ENCODE measurements at places on chromosomes 2 and 18.

DNA sequence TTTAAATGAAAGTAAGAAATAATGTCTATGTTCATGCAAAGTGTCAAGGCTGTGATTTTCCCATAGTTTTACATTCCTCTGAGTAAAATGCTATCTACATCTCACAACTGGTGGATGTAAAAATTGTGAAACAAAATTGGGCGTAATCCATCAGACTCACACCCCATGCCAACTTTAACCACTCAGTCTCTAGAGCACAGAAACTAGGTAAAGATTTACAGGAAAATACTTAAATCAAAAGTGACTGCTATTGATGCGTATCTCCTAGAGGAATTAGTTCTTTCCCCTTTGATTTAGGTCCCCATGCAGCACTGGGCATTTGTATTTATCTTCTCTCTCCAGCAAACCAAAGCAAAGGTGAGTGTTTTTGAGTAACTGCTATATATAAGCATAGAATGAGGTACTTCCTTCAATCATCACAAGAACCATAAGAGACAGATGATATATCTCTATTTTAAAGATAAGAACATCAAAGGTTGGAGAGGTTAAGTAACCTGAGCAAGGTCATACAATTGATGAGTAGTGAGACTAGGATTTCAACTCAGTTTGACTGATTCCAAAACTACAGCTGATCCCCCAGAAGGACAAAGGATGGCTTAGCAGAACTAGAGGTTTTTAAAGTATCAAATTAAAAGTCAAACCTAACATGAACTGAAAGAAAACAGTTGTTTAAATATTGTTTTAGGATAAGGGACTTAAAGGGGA is 594.0 kb upstream of the ACVR2A start:
- H3K4me3 ChIP-seq = no peak overlapping the region
- peaks cover 4% of the 10 kb centered on the region for H3K36me3 ChIP-seq
- DNase-seq = no peak
- H3K27me3 ChIP-seq = no peaks in the 10 kb centered on the region
- no peak overlapping the region for H3K27ac ChIP-seq

- H3K27me3 ChIP-seq = no peaks in the 10 kb centered on the region
- DNase-seq = no peak
Observed at GRCh38 chr2:239610457-239611221, 209.8 kb upstream of the HDAC4 start.

GRCh38 chr2:3666613-3666975 is 8.6 kb downstream of the ALLC start:
- H3K36me3 ChIP-seq = no peaks in the 10 kb centered on the region
- no peak overlapping the region for H3K27ac ChIP-seq
- H3K27me3 ChIP-seq = peaks cover 23% of the 10 kb centered on the region

GRCh38 chr2:228140934-228141528 is 40.5 kb downstream of the SPHKAP start:
- no peak overlapping the region for H3K27ac ChIP-seq
- no peak overlapping the region for H3K4me3 ChIP-seq
- H3K27me3 ChIP-seq = no peaks in the 10 kb centered on the region
- H3K4me1 ChIP-seq = no peaks in the 10 kb centered on the region

GRCh38 chr2:45014016-45014702 is 4.9 kb upstream of the SIX2 start:
- no peak overlapping the region for H3K27ac ChIP-seq
- H3K4me3 ChIP-seq = peak overlapping the region; percentile 50
- H3K4me1 ChIP-seq = peaks cover 23% of the 10 kb centered on the region
- H3K27me3 ChIP-seq = peaks cover 79% of the 10 kb centered on the region
- H3K36me3 ChIP-seq = no peaks in the 10 kb centered on the region

- H3K36me3 ChIP-seq = no peaks in the 10 kb centered on the region
- no peak overlapping the region for H3K4me3 ChIP-seq
- no peak overlapping the region for H3K27ac ChIP-seq
- H3K27me3 ChIP-seq = no peaks in the 10 kb centered on the region
- no peak for DNase-seq
- H3K4me1 ChIP-seq = no peaks in the 10 kb centered on the region
Observed at GRCh38 chr18:55856679-55857078, 268.7 kb upstream of the TCF4 start.

DNA sequence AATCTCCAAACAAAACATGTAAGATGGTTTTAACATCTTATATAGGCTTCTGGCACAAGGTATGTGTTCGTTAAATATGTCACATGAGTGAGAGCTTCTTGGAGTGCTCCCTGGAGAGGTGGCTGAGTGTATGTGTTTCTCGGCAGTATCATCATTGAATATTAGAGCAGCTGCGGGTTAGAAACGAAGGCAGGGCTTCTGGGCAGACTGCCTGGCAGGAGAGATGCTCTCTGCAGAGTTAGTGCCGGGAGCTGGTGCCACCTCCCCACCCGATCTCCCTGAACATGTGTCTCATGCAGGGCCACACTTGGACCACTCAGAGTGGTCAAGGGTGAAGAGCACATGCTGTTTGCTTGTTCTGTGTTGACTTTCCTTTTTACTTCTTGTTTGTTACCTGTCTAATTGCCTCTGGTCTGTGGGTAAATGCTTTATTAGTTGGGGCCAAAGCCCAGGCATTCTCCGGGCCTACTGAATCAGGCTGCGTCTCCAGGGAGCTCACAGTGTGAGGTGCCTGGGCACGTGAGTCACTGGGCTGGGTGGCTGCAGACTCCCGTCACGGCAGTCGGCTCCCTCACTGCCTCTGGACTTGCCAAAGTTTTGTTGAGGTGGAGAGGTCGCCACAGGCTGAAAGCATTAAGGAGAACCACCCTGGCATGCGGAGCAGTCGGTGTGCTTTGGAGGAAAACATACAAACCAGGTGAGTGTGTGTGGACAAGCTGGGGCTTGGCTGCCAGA is 246.6 kb downstream of the FHOD3 start:
- H3K27ac ChIP-seq = no peak overlapping the region
- H3K4me1 ChIP-seq = no peaks in the 10 kb centered on the region
- no peak overlapping the region for H3K4me3 ChIP-seq
- H3K27me3 ChIP-seq = peaks cover 6% of the 10 kb centered on the region
- H3K36me3 ChIP-seq = no peaks in the 10 kb centered on the region

GRCh38 chr18:50372743-50373142 is 2.1 kb upstream of the SKA1 start:
- peak overlapping the region; percentile 35 for H3K4me3 ChIP-seq
- no peak overlapping the region for H3K27ac ChIP-seq
- no peak for DNase-seq
- H3K36me3 ChIP-seq = peaks cover 8% of the 10 kb centered on the region

- no peak overlapping the region for H3K4me3 ChIP-seq
- no peak overlapping the region for H3K27ac ChIP-seq
- no peak for DNase-seq
- H3K27me3 ChIP-seq = peaks cover 7% of the 10 kb centered on the region
- peaks cover 15% of the 10 kb centered on the region for H3K4me1 ChIP-seq
Observed at GRCh38 chr2:120240901-120241429, 11.7 kb upstream of the RALB start.

DNA sequence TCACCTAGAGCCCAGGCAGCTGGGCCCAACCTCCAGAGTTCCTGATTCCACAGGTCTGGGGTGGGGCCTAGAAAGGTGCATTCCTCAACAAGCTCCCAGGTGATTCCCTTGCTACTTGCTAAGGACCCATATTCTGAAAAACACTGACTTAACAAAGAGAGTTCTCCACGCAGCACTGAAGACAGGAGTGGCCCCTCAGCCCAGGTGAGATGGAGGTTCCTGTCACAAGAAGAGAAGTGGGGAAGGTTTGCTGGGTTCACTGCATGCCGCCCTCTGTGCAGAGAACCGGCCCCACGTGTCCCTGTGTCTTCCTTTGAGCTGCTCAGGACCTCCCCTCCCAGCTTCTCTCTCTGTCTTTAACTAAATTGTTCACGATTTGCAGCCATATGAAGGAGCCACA is 201.4 kb upstream of the DDX18 start:
- no peak for DNase-seq
- H3K27ac ChIP-seq = no peak overlapping the region
- no peaks in the 10 kb centered on the region for H3K4me1 ChIP-seq
- H3K36me3 ChIP-seq = no peaks in the 10 kb centered on the region

GRCh38 chr2:150606380-150607060 is 119.1 kb upstream of the RND3 start:
- H3K27ac ChIP-seq = no peak overlapping the region
- DNase-seq = no peak

DNA sequence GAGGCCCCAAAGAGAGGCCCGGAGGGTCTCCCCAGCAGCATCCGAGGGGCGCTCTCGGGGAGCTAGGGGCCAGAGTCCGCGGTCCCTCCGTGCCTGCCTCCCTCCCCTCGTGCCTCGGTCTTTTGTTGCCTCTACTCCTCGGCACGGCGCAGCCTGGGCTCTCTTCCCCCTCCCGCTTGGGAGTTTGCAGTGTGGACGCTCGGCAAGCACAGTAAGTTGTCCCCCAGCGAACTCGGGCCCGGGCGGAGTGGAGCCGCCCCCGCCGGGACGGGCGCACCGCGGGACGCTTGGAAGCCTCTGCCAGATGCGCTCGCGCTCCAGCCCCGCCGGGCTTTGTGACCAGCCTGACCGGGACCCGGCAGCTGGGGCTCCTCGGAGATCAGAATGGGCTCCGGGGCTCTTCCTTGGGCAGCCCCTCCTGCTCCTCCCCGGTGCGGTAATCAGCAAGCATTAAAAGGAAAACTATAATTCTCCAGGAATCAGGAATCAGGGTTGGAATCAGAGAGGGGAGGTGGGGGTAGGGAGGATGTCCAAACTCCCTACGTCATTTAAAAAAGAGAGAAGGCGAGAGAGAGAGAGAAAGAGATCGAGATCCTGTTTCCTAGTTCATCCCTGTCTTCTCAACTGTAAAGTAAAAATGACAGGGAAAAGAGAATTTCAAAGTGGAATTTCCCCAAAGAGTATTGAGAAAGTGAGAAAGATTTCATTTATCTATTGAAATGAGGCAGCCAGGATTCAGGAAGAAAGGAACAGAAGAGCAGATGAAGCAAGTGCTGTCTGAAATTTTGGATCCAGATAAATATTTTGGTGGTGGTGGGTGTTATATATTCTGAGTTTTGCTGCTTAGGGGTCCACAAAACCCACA is 786 bp upstream of the TMEM200C start:
- DNase-seq = peak; percentile 6
- H3K4me3 ChIP-seq = peak overlapping the region; percentile 75
- H3K4me1 ChIP-seq = no peaks in the 10 kb centered on the region
- H3K27me3 ChIP-seq = peaks cover 88% of the 10 kb centered on the region
- H3K36me3 ChIP-seq = no peaks in the 10 kb centered on the region
- H3K27ac ChIP-seq = no peak overlapping the region

DNA sequence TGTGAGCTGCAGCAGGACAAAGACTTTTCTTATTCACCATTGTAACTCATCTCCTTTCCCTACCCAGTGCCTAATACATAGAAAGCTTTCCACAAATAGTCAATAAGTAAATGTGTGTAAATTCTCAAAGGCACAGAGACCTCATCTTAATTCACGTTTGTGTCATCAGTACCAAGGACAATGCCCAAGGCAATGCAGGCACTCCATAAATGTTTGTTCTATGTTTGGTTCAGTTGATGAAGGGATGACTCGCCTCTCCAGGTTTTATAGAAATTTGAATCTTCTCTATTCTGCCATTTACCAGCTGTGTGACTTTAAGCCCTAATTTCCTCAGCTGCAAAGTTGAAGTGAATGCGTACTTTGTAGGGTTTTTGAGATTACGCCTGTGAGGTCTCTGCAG is 2.1 kb upstream of the MOGAT1 start:
- no peak overlapping the region for H3K27ac ChIP-seq
- H3K36me3 ChIP-seq = no peaks in the 10 kb centered on the region
- H3K27me3 ChIP-seq = peaks cover 65% of the 10 kb centered on the region
- H3K4me1 ChIP-seq = peaks cover 8% of the 10 kb centered on the region
